Body of pancreas (tissue), 4 donors: ENCODE measurements at places on chromosomes 6 and 20.

DNA sequence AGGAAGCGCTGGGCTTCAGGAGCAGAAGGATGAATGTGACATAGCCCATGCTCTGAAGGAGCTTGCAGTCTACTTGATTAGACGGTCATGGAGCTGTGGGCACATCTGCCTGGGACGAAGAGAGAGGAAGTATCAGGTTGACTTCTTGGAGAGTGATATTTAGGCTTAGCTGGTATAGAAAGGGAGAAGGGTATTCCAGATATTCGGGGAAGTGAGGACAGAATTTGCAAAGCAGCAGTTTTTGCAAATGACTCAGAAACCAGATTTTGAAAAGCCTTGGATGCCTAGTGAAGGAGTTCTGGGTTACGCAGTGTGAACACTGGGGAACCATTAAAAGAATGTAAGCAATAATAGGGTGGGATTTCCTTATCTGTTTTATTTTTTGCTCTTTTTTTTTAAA, 60.7 kb downstream of the EYA4 start:
- no peak overlapping the region for H3K27ac ChIP-seq
- H3K27me3 ChIP-seq = no peaks in the 10 kb centered on the region
- no peak overlapping the region for H3K4me3 ChIP-seq
- DNase-seq = no peak
- no peaks in the 10 kb centered on the region for H3K4me1 ChIP-seq

DNA sequence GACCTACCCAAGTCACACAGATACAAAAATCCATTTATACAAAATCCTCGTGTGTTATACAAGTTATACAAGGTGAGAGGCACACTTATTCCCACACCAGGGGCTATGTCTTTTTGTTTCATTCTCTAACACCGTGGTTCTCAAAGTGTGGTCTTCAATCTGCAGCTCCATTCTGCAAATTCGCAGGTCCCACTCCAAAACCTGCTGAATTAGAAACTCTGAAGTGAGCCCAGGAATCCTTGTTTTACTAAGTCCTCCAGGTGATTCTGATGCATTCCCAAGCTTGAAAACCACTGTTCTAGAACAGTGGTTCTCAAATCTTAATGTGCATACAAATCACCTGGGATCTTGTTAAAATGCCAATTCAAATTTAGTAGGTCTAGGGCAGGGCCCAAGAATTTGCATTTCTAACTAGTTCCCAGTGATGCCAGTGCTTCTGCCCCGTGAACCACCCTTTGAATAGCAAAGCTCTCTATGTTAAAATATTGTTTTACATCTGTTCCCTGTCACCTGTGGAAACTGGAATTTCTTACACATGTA, 35.1 kb downstream of the LRFN2 start:
- DNase-seq = no peak
- no peak overlapping the region for H3K4me3 ChIP-seq
- H3K27ac ChIP-seq = no peak overlapping the region
- no peaks in the 10 kb centered on the region for H3K4me1 ChIP-seq
- H3K27me3 ChIP-seq = no peaks in the 10 kb centered on the region

GRCh38 chr6:149065658-149066556, 251.6 kb upstream of the TAB2 start:
- peaks cover 24% of the 10 kb centered on the region for H3K4me1 ChIP-seq
- no peaks in the 10 kb centered on the region for H3K27me3 ChIP-seq
- DNase-seq = no peak
- no peak overlapping the region for H3K4me3 ChIP-seq

DNA sequence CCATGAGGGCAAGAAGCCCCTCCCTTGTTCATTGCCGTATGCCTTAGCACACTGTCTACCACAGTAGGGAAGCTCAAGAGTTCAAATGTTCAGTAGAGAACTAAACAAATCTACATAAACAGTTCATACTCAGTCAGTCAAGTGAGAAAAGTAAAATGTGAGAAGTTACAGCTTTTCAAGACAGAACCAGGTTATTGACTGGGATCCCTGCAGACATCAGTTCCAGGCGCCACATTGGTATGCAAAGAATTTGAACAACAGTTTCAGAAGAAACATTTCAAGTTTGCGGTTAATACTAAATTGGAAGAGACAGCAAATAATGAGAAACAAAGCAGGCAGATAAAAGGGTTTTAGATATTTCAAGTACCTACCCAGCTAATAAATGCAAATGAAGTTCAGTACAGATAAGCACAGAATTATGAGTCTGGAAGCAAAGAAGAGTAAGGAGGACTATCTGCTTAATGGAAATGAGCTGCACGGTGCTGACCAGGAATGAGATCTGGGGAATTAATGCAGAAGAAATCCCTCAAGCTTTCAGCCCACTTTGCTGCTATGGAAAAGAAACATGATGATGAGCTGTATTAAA, 246.2 kb downstream of the HACE1 start:
- no peak overlapping the region for H3K4me3 ChIP-seq
- H3K4me1 ChIP-seq = peaks cover 7% of the 10 kb centered on the region
- H3K27ac ChIP-seq = no peak overlapping the region
- no peak for DNase-seq

GRCh38 chr6:17361013-17361412, 32.4 kb upstream of the CAP2 start:
- no peak for DNase-seq
- H3K4me3 ChIP-seq = no peak overlapping the region
- H3K36me3 ChIP-seq = no peaks in the 10 kb centered on the region
- no peaks in the 10 kb centered on the region for H3K4me1 ChIP-seq
